COR-L47 (cell line): ENCODE measurements at places on chromosomes 12 and 14.

GRCh38 chr14:63770187-63770807 is 42.4 kb upstream of the SGPP1 start:
- DNase-seq, result no peak

- peak; percentile 70 for DNase-seq
Measured at GRCh38 chr14:24857277-24857676, 192.7 kb downstream of the STXBP6 start.

- DNase-seq, result no peak
Measured at GRCh38 chr12:47783024-47783755, 10.2 kb downstream of the SLC48A1 start.

DNA sequence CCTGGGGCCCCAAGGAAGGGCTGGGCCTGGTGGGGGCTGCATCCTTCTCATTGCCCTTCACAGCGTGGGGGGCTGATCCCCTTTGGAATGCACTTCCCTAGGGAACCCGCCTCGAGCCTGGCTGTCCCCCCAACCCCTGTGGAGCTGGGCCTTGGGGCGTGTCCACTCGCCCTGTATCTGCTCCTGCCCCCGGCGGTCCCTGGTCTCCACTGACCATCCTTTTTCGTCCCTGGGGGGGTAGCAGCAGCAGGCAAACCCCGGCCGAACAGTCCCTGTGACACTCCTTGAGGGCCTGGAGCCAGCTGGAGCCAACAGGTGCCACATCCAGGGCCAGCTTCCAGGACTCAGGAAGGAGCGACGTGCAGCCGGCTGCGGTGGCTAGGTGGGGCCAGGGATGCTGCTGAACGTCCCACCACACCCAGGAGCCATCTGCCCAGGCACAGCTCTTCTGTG is 9.4 kb upstream of the GPR132 start:
- DNase-seq, result peak; percentile 93

DNA sequence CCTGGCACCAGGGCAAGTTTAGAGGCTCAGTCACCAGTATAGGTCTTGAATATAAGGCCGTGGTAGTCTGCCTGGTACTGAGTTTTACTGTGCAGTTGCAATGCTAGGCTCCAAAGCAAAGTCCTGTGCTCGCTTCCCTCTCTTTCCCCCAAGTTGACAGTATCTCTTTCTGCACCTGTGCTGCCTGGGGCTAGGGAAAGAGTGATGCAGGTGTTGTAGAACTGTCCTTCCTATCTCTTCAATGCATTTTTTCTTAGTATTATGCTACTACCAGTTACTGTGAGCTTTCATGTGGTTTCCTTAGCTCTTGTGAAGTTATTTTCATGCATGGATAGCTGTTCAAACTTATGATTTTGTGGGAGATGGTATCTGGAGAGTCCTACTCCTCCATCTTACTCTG is 359.2 kb downstream of the SYT1 start:
- no peak for DNase-seq

DNA sequence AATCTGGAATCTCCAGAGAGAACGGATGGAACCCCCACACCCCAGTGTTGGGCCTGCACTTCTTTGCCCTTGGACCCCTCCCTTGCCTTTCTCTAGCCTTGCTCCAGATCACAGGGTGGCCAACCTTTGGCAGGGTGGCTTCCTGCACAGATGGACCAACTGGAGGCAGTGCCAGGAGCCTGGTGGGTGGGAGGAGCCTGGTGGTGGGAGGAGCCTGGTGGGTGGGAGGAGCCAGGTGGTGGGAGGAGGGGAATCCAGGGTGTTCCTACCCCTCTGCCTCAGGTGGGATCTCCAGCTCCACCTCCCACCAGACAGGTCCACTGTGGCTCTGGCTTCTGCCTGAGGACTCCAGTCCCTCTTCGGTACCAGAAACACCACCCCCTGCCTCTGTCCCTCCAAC is 15.0 kb upstream of the ORAI1 start:
- no peak for DNase-seq

DNA sequence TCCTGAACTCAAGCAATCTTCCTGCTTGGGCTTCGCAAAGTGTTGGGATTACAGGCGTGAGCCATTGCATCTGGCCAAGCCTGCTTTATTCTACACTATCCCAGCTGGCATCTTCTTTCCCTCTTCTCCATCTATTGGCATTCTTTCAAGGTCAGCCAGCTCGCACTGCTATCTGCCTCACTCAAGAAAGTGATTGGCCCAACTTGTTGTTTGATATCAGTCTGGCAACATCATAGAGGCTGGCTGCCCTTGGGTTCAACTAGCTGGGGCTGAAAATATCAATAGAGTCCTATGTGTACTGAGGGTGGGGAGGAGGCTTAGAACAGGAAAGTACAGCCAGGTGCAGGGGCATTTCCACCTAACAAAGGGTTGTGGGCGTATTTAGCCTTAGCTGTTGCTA is 17.1 kb downstream of the GMFB start:
- no peak for DNase-seq

DNA sequence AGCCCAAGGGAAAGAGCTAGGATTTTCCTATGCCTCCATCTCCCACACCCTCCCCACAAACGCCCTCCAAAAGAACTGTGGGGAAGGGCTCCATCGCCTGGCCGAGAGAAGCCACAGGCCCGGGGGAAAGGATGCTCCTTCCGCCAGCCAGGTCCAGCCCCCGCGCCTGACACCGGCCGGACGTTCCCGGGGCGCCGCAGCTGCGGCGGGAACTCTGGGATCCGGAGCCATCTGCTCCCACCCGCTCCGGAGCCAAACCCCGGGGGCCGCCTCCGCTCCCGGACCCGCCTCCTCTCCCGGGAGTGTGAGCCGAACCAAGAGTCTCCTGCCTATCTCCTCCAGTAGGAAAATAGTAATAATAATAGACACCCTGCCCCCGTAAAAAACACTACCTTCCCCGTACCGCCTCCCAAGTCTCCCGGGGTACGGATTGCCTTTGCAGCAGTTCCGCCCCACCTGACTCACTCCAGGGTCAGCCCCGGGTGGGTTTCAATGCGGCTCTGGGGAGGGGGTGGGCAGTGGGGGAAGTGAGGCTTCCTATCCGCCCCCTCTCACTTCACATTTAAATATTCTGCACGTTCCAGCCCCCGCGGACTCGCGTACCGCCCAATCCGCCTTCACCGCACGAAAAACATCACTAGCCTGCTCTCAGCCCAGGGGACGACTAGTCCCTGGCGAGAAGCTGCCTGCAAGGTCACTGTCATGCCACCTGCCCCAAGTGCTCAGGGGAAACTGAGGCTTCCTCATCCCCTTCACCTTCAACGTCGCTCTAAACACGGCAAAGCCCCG is 2.4 kb downstream of the AGAP2 start:
- peak; percentile 59 for DNase-seq

GRCh38 chr12:58435647-58436046 is 484.7 kb downstream of the LRIG3 start:
- no peak for DNase-seq

DNA sequence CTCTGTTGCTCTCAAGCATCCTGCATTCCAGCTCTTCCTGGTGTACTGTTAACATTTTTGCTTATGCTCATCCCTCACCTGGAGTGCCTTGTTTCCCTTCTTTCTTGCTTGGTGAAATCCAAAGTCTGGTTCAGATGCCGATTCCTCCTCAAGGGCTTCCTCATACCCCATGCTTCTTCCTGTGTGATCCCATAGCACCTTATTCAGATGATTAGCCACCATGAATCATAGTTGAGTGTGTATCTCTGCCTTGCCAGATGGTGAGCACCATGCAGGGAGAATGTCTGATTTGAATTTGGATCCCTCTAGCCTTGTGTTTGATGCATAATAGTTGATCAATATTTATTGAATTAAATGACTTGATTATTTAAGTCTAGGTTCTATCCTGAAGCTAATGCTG is 39.4 kb upstream of the ANO4 start:
- DNase-seq, result no peak

DNA sequence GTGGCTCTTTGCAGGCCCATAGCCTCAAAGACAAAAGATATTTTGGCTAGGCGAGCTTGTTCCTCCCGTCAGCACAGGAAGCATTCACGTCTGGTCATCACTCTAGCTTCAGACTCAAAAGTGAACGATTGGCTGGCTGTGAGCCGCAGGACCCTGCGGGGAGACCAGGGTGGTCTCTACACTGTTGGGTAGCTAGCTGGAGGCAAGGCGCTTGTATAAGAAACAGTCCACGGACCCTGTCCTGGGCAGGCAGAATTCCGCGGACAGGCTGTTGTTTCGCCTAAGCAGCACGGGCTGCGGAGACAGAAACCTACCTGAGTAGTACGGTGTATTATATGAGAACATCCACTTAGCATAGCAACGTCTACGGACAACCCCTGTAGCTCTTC is 29.6 kb downstream of the WBP11 start:
- no peak for DNase-seq

DNA sequence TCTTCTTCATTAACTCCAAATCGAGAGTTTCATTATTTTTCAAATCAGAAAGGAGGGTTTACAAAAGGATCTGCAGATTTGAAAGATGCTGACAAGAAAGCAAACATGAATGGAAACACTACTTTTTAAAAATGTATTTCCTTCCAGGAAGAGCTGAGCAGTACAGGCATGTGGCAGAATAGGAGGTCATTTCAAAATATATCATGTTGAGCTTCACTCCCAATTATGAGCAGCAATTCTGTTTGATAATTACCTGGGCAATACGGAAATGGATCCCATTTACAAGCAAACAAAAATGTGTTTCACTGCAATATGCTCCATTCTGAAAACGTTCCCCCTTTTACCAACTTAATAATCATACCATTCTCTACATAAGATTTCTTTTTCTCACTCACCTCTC is 147.7 kb upstream of the BCL2L14 start:
- DNase-seq, result no peak

DNA sequence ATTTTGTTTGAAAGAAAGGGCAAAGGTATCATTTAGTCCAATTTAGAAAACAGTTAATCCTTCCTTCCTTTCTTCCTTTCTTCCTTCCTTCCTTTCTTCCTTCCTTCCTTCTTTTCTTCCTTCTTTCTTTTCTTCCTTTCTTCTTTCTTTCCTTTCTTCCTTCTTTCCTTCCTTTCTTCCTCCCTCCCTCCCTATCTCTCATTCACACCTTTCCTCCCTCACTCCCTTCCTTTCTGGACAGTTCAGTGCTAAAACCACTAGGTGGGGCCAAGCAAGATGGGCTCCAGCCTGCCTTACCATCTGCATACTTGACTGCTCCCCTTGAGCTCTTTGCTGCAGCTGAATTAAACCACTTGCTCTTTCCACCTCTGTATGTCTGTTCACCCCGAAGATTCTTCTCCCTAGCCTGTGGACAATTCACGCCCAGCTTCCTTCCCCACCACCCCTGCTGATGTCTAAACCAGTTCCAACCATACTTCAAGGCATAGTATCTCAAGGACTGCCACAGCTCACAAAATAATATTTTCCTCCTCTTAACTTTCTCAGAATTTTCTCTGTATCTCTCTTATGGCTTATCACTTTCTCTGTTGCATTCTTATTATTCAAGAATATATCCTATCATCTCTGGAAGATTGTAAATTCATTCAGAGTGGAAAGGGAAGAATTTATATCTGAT is 78.0 kb downstream of the DBX2 start:
- no peak for DNase-seq

DNA sequence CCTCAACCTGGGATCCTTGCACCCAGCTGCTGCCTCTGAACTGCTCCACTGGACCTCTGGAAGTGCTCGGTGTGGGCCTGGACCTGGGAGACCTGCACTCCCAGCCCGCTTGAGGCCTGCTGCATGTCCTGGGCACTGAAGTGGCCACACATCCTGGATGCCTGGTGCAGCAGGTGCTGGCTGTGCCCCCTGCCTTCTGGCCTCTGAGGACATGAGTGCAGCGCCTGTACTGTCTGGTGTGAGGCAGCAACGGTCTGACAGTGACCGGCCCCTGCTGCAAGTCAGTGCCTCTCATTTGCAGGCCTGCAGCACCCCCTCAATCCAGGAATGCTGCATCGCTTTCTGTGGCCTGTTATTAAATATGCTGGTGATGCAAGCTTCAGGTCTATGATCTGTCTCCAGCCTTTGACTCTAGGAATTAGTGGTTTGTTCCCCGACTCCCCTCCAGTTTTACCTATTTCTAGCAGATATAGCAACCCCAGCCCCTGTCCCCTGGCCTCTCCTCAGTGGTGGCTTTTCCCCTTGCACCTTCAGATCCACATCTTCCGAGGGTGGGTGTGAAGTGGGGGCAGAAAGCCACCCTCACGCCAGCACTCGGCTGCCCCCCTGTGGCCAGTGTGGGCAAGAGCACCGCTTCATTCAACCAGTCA is 3.6 kb downstream of the SMIM41 start:
- DNase-seq, result peak; percentile 48

GRCh38 chr12:12449533-12450025 is 92.7 kb downstream of the BORCS5 start:
- DNase-seq, result peak; percentile 23

- no peak for DNase-seq
Measured at GRCh38 chr12:13228579-13228978, 32.1 kb downstream of the EMP1 start.
